ENCODE measurements at places on chromosomes 6 and 20.

DNA sequence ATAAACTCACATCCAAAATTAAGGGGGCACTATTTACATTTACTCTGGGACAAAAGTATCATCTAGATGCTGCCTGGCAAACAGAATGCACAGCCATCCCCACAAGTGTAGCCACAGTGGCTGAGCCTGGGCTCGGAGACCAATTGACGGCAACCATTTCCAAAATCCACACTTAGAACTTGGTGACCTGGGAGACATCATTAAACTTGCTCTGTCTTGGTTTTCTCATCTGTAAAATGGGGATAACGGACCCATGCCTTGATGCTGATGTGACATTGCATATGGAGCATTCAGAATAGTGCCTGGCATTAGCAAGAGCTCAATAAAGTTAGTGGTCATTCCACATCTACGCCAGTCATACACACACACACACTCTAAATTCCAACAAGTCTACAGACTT is 140.0 kb upstream of the NUP153 start:
- DNase-seq, result no peak
- no peak overlapping the region for H3K27ac ChIP-seq
- H3K27me3 ChIP-seq, result peaks cover 10% of the 10 kb centered on the region

GRCh38 chr6:6409397-6410030 is 89.1 kb upstream of the F13A1 start:
- no peaks in the 10 kb centered on the region for H3K36me3 ChIP-seq
- no peak overlapping the region for H3K27ac ChIP-seq

GRCh38 chr6:153357391-153357790 is 226.3 kb upstream of the RGS17 start:
- no peak overlapping the region for H3K4me3 ChIP-seq
- no peak overlapping the region for H3K27ac ChIP-seq
- no peaks in the 10 kb centered on the region for H3K4me1 ChIP-seq
- H3K27me3 ChIP-seq, result no peaks in the 10 kb centered on the region

DNA sequence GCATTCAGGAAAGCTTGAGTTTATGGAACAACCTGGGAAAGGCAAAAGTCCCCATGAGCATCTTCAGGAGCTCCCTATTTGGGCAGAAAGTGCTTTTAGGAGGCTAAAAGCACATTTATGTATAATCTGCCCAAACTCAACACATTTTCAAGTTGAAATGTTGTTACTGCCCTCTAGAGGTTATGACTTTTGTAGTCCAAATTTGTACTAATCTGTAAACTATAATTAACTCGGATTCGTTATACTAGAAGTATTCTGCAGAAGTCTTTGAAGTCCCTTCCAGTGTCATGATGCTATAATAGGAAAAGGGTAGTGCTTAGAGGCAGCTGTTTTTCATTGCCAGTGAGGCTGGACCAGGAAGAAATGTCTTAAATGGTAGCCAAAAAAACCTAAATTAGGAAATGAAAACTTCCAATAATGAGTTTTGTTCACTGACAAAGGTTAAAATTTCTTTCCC is 44.8 kb upstream of the EMILIN3 start:
- peaks cover 11% of the 10 kb centered on the region for H3K4me1 ChIP-seq
- no peaks in the 10 kb centered on the region for H3K27me3 ChIP-seq
- H3K27ac ChIP-seq, result no peak overlapping the region
- H3K4me3 ChIP-seq, result no peak overlapping the region
- peaks cover 35% of the 10 kb centered on the region for H3K36me3 ChIP-seq

- no peak overlapping the region for H3K4me3 ChIP-seq
- peaks cover 4% of the 10 kb centered on the region for H3K27me3 ChIP-seq
- H3K4me1 ChIP-seq, result no peaks in the 10 kb centered on the region
- no peak for DNase-seq
- no peaks in the 10 kb centered on the region for H3K36me3 ChIP-seq
- no peak overlapping the region for H3K27ac ChIP-seq
These were observed 8.8 kb upstream of the CST8 start for GRCh38 chr20:23482138-23482537.

DNA sequence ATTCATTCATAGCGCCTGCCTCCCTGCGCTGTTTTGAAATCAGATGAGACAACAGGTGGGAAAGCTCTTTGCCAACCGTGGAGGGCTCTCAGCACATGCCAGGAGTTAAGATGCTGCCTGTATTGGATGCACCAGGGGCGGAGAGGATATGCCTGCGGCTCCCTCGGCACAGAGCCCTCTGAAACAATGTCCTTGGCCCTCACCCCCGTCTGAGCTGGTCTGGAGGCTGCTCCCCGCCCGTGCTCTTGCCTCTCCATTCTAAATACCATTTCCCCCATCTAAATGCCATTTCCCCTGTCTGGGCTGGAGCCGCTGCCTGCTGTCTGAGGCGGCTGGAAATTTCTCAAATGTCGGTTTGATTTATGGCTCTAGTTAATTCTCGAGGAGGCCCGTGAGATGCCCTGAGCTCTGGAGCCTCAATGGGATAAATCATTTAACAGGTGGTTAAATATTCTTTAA is 50.8 kb upstream of the MLN start:
- DNase-seq, result no peak
- peaks cover 26% of the 10 kb centered on the region for H3K4me1 ChIP-seq
- no peak overlapping the region for H3K27ac ChIP-seq
- H3K27me3 ChIP-seq, result peaks cover 4% of the 10 kb centered on the region
- no peaks in the 10 kb centered on the region for H3K36me3 ChIP-seq

DNA sequence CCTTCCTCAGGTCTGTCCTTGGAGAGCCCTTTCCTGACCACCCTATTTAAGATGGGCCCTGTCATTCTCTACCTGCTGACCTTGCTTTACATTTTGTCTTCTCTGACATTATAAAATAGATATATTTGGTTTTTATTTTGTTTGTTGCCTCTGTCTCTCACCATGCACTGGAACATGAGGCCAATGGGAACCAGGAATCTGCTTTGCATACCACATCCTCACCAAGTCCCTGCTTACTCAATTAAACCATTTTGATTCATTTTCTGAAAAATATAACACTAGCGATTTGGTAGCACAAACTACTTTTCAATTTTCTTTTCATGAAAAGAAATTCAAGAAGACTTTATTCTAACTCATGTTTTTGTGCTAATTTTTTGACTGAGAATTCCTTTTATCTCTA is 32.8 kb upstream of the POPDC3 start:
- H3K4me1 ChIP-seq, result peaks cover 6% of the 10 kb centered on the region
- H3K27ac ChIP-seq, result no peak overlapping the region
- DNase-seq, result peak; percentile 22
- H3K36me3 ChIP-seq, result no peaks in the 10 kb centered on the region
- H3K4me3 ChIP-seq, result no peak overlapping the region
- H3K27me3 ChIP-seq, result peaks cover 5% of the 10 kb centered on the region

DNA sequence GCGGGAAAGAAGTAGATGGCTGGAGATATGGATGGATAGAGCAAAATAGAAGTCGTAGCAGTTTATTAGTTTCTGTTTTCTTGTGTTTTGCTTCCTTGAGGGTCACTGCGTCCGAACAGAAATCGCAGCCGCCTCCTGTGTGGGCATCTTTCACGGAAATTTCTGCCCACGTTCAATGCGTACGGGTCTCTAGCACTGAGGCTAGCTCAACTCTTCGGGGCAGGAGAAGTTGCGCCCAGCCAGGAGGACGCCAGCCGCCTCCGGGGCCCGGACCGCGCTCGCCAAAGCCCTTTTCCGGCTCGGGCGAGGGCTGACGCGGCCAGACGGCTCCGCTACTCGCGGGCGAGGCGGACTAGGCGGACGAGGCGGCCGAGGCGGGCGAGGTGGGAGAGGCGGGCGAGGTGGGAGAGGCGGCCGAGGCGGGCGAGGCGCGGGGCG is 814 bp downstream of the TFAP2B start:
- H3K27ac ChIP-seq, result no peak overlapping the region
- peaks cover 75% of the 10 kb centered on the region for H3K27me3 ChIP-seq
- no peak overlapping the region for H3K4me3 ChIP-seq
- no peaks in the 10 kb centered on the region for H3K36me3 ChIP-seq
- no peak for DNase-seq

GRCh38 chr6:3026791-3027626 is 27.3 kb downstream of the NQO2 start:
- peak; percentile 50 for DNase-seq
- peaks cover 52% of the 10 kb centered on the region for H3K4me1 ChIP-seq
- peaks cover 11% of the 10 kb centered on the region for H3K36me3 ChIP-seq
- peak overlapping the region; percentile 23 for H3K4me3 ChIP-seq
- H3K27ac ChIP-seq, result peak overlapping the region; percentile 87

- H3K4me3 ChIP-seq, result no peak overlapping the region
- no peak overlapping the region for H3K27ac ChIP-seq
- H3K27me3 ChIP-seq, result peaks cover 68% of the 10 kb centered on the region
- H3K4me1 ChIP-seq, result peaks cover 8% of the 10 kb centered on the region
These were observed 97.3 kb downstream of the ANKRD60 start for GRCh38 chr20:58131151-58131550.

GRCh38 chr20:54126806-54127655 is 46.8 kb downstream of the CYP24A1 start:
- no peak overlapping the region for H3K4me3 ChIP-seq
- H3K4me1 ChIP-seq, result no peaks in the 10 kb centered on the region
- H3K36me3 ChIP-seq, result no peaks in the 10 kb centered on the region
- no peak overlapping the region for H3K27ac ChIP-seq
- DNase-seq, result no peak

DNA sequence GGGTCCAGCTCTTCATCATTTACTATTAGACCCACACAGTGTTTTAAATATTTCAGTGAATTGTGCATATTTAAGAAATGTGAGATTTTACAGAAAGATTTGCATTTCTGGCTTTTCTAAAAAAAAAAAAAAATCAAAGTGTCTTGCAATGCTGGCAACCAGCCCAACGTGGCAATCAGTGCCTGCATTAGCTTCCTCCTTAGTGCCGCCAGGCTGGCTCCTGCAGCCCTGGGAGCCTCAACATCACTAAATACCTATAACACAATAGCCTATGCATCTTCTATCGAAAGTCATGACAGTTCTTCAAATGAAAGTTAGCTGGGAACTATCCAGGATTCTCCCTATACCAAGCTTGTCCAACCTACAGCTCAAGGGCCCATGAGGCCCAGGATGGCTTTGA is 9.4 kb upstream of the CD93 start:
- H3K4me3 ChIP-seq, result no peak overlapping the region
- no peaks in the 10 kb centered on the region for H3K4me1 ChIP-seq
- no peaks in the 10 kb centered on the region for H3K27me3 ChIP-seq
- H3K27ac ChIP-seq, result no peak overlapping the region

DNA sequence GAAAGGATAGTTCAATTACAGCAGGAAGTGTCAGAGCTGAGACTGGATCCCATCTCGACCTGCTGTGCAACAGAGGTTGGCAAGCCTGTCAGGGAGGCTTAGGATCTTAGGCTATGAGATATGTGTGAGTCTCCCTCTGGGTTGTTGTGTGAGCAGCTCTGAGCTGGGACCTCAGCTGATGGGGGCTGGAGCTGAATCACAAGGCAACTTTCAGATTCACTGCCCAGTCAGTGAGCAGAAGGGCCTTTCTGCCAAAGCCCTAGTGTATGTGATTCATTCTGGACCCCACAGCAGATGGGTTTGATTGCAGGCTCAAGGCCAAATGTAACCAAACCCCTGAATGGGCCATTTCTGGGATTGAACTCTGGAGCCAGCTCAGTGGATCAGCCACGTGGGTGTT is 4.5 kb downstream of the PI3 start:
- peaks cover 2% of the 10 kb centered on the region for H3K27me3 ChIP-seq
- H3K4me1 ChIP-seq, result no peaks in the 10 kb centered on the region
- no peaks in the 10 kb centered on the region for H3K36me3 ChIP-seq
- no peak overlapping the region for H3K27ac ChIP-seq
- no peak for DNase-seq
